NCI-H1694 (cell line): ENCODE measurements at places on chromosomes 2 and 18.

DNA sequence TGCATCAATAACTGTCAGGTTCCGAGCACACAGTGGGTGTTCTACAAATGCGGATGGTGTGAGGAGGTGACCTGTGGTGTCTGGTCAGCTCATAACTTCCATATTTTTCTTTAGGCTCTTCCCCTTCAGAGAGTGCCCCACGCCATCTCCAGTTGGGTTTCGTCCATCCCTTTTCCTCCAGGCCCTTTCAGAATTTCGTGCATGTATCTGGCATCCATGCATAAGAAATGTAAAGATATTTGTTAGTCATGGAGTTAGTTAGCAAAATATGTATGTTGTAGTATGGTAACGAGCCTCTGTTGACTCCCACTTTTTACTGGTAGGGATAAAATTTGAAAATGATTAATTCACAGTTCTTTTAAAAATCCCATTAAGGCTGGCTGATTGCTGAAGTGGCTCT, 67.2 kb downstream of the SNTG2 start:
- DNase-seq: no peak

DNA sequence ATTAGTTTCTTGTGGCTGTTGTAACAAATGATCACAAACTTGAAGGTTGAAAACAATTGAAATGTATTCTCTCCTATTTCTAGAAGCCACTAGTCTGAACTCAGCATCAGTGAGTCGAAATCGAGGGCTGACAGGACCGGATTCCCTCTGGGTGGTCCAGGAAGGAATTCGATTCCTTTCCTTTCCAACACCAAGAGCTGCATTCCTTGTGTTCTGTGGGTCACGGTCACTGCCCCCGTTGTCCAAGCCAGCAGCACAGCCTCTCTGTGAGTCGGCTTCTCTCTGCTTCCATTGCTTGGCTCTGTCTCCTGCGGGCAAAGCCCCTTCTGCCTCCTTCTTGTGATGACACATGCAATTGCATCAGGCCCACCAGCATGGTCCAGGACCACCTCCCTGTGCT, 67.3 kb downstream of the SMIM21 start:
- no peak for DNase-seq

DNA sequence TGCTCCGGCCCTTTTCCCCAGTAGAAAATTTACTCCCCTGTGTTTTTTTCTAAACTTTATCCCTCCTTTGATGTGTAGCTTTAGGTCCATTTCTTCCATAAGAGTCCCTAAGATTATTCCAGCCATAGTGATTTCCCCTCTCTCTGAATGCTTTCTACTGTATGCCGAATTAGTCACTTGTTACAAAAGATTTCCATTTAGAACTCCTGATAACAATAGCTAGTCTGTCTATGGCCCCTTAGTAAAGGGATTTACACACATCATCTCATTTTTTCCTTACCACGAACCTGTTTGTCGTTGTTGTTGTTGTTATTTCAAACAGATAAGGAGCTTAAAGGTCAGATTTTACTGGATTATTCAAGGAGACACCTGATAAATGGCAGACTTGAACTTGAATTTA, 256.1 kb downstream of the PAX3 start:
- no peak for DNase-seq

- no peak for DNase-seq
Measured at GRCh38 chr2:24791452-24791851, 1.7 kb downstream of the PTRHD1 start.

DNA sequence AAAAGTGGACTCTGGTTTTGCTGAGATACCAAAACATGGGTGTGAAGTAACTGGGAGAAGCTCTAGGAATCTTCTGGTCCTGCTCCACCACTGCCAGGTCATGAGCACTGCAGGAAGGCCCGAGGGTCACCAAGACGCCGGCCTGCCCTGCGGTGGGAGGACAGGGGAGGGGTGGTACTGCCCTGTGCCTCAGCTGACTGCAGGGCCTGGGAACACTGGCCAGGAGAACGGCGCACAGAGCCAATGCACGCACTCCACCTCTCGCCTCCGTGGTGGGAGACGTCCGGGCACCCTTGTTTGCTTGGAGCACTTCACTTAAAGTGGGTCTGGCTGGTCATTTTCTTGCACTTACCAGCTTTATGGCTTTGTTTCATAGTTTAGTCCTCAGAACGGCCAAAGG, 153.4 kb downstream of the SH3RF3 start:
- no peak for DNase-seq

DNA sequence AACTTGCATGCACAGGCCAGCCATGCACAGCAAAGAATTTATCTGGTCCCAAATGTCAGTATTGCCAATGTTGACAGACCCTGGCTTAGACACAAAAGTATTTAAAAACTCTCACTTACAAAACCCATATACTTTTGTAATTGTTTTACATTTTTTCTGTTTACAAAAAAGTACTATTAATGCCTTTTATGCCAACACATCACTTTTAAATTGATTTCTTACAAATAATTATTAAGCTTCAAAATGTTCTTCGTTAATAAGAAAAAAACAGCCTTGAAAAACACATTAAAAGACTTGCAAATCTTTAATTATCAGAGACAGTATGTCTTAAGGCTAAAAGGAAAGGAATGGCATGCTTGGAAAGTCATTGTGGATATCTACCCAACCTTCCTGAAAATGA, 181.3 kb upstream of the TWIST2 start:
- DNase-seq: no peak

DNA sequence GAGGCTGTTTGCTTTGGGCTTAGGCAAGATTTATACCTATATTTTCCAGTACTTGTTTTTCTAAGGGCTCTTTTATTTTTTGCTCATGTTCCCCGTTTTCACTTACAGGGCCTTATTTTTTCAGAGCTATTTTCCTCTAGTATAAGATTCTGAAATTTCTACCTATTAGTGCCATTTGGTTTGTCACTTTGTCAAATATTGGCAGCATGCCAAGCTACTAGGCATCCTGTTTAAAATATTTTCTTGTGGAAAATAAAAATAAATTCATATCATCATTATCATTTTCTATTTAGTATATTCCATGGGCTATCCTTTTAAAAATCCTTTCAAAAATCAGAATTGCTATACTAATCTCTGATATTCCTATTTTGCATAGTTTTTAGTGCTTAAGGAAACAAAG, 64.8 kb upstream of the CHST9 start:
- no peak for DNase-seq

DNA sequence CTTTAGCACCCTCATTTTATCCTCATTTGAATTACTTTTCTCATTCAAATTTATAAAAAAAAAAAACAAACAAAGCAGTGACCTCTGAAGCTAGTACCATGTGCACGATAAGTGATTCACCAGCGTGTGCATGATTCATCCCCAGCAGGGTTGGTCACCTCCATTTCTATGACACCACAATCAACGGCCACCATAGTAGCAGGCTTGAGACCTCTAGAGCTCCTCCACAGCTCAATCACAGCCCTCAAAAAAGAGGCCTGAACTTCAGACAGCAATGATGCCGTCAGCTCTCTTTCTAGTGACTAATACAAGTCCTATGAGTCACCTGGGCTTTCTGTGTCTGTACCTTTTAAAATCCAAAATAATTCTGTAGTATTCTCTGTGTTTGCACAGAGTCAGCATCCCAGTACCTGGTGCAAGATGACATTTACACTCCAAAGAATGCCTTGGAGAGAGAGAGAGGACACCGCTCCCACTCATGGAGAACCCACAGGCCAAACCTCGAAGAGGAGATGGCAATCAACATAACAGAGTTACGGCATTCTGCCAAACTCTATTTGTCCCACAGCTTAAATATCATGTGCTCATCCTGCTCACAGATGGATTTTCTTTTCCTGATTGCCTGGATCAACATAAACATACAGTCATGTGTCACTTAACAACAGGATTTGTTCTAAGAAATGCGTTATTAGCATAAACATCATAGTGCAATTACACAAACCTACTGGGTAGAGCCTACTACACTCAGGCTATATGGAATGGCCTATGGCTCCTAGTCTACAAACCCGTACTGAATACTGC, 58.7 kb downstream of the L3MBTL4 start:
- peak; percentile 70 for DNase-seq

DNA sequence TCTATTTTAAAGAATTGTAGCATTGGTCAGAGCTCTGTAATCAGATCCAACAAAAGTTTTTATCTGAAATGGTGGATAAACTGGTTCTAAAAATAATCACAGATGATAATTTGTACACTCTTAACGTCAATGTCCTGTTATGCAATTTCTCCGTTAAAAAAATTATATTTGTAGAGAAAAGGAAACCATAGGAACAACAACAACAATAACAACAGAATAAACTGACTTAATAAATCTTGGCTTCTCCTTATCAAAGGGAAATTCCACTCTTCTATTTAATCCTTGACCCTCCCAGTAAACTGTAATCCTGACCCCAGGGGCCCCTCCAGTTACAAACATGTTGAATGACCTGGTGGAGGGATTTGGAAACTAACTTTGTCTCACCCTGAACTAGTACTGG, 78.6 kb upstream of the ZFP36L2 start:
- no peak for DNase-seq

DNA sequence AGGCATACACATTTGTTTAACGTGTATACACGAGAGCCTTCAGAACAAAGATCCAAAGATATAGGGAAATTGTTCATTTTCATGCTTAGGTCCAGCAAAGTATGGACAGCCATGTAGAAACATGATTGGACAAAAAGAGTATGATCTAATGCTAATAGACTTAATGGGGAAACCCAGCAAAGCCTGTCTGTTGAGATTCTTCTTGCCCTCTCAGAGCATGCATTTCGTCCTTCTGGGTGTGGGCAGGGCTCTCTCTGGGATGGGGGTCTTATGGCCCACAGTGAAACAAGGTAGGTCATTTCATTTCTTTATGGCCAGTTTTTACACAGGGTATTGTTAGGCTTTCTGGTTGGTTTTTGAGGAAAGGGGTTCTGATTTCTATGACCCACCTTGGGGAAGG, 124.4 kb downstream of the COMMD1 start:
- no peak for DNase-seq

DNA sequence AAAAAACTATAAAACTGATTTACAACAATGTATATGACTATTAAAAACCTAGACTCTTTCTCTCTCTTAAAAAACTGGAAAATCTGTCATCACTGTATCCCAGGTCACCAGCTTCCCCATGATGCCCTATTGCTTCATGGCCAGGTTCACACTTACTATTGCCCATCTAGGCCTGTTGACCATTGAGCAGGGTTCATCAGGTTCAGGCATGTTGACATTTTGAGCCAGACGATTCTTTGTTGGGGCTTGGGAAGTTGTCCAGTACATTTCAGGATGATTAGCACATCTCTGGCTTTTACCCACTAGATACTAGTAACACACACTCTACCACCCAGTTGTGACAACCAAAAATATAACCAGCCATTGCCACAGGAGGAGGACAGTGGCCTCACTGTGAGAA, 26.9 kb upstream of the RAB27B start:
- DNase-seq: no peak

GRCh38 chr2:195356920-195357440, 300.0 kb upstream of the SLC39A10 start:
- no peak for DNase-seq

- DNase-seq: peak; percentile 26
Measured at GRCh38 chr2:39728941-39729351, 50.1 kb downstream of the THUMPD2 start.

GRCh38 chr2:69538249-69538648, 101.0 kb upstream of the NFU1 start:
- no peak for DNase-seq

- no peak for DNase-seq
Measured at GRCh38 chr2:143254110-143254509, 124.9 kb downstream of the ARHGAP15 start.

- DNase-seq: no peak
Measured at GRCh38 chr2:108617617-108618016, 83.3 kb downstream of the LIMS1 start.

- DNase-seq: no peak
Measured at GRCh38 chr2:45765007-45765727, 113.7 kb downstream of the PRKCE start.

DNA sequence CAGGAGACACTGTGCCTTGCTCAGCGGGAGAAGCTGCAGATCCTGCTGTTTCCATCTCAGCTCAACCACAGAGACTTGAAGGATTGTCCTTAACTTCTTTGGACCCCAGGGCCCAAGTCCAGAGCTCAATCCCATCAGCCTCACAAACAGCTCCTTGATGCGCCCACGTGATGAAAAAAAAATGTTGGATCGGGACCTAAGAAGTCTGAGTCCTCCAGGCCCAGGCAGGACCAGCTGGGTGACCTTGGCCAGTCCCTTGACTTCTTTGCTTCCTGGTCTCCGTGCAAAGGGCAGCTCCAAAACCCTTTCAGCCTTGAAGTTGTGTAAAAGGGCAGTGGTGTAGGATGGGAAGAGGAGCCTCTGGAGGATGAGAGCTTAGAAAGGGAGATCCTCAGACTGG, 175.5 kb downstream of the ZFP36L2 start:
- DNase-seq: no peak

- no peak for DNase-seq
Measured at GRCh38 chr18:5662586-5663090, 118.8 kb upstream of the EPB41L3 start.

DNA sequence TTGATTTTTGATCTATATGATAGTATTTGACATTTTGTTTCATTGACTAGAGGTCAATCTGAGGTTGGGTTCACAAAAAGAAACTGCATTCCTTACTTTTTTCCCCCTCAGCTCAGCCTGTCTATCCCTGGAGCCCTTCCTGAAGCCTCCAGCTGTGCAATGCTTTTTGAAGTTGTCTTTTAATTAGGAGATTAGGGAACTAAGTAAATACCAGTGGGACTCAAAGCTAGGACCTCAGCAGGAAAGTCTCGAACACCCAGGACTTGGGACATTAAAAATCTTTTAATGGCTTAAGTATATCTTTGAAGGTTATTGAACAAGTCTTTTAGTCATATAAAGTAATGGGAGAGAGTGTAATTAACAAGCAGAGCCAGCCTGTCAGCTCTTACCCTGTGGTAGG, 220.2 kb downstream of the PDE11A start:
- no peak for DNase-seq

GRCh38 chr2:191636235-191636543, 41.7 kb upstream of the NABP1 start:
- DNase-seq: no peak

DNA sequence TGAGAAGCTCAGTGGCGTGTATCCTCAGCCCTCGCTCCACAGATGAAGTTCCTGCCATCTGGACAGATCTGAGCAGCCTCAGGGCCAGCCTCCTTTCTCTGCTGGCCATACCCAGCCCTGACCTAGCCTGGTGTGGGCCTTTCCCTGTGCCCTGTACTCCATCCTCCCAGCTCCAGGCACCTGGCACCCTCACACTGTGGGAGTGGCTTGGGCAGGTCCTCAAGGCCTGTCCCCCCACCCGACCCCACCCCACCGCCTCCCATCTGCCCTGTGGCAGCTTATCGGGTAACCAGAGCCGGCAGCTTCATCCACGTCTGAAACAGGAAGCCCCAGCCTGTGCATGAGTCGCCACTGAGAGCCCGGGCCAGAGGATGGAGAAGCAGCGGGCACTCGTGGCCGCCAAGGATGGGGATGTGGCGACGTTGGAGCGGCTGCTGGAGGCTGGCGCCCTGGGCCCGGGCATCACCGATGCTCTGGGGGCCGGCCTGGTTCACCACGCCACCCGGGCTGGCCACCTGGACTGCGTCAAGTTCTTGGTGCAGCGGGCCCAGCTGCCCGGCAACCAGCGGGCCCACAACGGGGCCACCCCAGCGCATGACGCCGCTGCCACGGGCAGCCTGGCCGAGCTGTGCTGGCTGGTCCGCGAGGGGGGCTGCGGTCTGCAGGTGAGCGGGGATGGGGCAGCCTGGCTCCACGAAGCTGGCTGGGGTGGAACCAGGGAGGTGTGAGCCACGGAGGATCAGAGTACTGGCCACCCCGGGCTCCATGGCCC, at the start of gene ESPNL:
Gene ESPNL (plus strand): TSS at position 292 of the 772 bp plus-strand sequence. CDS start 80 bp downstream, at position 372.
- no peak for DNase-seq
